Esophagus squamous epithelium (tissue), 5 donors: ENCODE measurements at places on chromosomes 13 and 19. TPM values are rescaled to one million over a fixed set of nuclear protein-coding genes. Genes with fewer than 3 reads are reported as not detected.

GRCh38 chr13:46173656-46174055 lies 8.3 kb downstream of the LCP1 start:
- DNase-seq, result no peak

UTP14C gene
- total RNA-seq, result 11.8 TPM

GRCh38 chr19:19064811-19065745 lies 1.3 kb downstream of the SLC25A42 start:
- DNase-seq, result no peak

LYPD4 gene
- total RNA-seq, result not detected

GRCh38 chr19:1789261-1790041 lies 22.6 kb downstream of the ATP8B3 start:
- DNase-seq, result no peak

C1QTNF9 gene
- not detected for total RNA-seq

- DNase-seq, result no peak
Observed at GRCh38 chr19:38201731-38202130, 22.3 kb downstream of the DPF1 start.

DNA sequence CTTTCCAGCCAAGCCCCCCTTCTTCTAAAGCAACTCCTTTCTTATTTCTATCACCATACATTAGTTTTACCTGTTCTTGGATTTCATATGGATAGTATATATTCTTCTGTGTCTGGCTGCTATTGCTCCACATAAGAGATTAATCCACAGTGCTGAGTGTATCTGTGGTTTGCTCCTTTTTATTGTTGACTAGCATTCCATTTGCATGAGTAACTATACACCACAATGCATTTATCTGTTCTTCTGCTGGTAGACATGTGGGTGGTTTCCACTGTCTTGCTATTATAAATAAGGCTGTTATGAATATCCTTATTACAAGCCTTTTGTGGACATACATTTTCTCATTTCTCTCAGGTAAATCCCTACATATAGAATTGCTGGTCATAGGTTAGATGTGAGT lies 138.2 kb downstream of the SLC7A1 start:
- DNase-seq, result no peak

- no peak for DNase-seq
Observed at GRCh38 chr13:51017516-51017915, 93.6 kb downstream of the C13orf42 start.

- no peak for DNase-seq
Observed at GRCh38 chr13:97257800-97258799, 36.0 kb downstream of the MBNL2 start.

ZNF723 gene
- total RNA-seq, result not detected

DNA sequence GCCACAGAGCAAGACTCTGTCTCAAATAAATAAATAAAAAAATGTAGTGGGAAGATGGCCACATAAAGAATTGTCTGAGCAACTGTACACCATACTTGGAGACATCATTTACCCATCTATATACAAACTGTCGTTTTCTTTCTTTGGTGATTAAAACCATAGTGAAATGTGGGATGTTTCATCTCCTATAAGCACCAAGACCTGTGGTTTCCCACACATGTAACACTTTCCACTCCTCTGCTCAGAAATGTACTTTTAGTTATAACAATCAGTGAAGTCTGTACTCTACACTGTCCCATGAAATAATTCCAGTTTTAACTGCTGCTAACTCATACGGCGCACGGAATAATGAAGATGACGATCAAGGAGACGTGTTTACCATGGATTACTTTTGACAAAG lies 18.3 kb downstream of the PDCD5 start:
- no peak for DNase-seq

DNA sequence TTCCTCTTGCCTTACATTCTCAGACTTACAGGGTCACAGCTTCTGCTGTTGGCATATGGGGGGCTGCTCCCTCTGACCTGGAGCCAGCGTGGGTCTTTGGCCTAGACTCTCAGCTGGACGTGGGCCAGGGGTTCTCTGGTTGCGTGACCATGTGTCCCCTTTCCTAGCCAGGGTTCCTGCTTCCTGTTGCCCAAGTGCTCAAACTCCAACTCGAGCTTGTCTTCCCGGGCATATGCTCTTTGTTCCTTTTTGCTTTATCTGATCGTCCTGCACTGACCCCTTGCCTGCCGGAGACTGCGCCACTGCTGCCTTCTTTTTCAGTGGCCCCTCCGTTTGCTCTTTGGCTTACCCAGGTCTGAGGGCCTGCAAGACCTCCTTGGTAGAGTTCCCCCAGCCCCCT lies 25.3 kb upstream of the GPR183 start:
- DNase-seq, result no peak
